ENCODE measurements at places on chromosomes 6 and 20.
A peak's percentile ranks its signal among the peaks of the same experiment; 100 is the strongest.

GRCh38 chr20:55668631-55669030 is 336.7 kb downstream of the CBLN4 start:
- no peak for DNase-seq

DNA sequence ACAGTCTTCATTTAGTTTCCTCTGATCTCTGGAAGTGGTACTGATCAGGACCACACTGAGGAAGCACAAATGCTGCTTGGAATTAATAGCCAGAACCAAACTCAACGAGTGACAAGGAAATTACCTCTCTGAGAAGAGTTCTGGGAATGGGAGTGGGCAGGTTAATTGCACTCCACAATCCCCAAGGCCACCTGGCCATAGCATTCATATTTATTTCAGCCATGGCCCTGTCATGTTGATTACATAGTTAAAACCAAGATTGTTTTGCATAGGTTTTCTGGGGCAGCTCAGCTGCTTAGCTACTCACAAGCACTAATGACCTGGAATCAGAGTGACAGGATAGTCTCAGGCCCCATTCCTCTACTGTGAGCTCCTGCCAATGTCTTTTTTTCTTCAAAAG is 230.2 kb upstream of the RIMS1 start:
- no peak for DNase-seq

- no peak for DNase-seq
Observed at GRCh38 chr20:34979366-34980153, 23.9 kb downstream of the MYH7B start.

DNA sequence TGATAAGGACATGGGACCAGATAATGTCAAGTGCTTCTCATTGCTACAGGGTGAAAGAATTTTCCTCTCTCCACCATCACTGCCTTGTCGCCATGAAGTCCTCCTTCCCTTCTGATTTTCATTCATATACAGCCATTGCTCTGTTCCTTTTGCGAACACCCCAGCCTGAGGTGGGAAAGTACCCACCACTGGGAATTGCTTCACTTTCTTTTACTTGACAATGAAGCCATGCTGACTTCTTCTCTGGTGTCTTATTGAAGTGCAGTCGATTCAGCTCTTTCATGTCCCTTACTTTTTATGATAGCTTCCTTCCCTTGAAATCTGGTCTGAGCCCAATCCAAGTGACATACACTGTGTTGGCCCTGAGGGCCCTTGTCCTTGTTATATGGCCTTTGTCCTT is 16.2 kb downstream of the DAAM2 start:
- DNase-seq, result no peak

DNA sequence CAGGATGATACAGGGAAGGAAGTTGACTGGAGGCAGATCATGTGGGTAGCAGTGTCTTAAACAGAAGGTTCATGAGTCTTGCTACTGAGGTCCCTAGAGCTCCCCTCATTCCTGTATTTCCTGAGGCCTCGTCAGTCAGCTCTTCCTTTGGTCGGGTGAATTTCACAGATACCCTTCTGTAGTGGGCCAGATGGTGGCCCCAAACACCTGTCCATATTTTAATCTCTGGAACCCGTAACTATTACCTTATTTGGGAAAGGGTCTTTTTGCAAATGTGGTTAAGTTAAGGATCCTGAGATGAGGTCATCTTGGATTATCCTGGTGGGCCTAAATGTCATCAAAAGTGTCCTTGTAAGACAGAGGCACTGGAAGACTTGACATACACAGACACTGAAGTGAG is 9.6 kb downstream of the KCNS1 start:
- no peak for DNase-seq

DNA sequence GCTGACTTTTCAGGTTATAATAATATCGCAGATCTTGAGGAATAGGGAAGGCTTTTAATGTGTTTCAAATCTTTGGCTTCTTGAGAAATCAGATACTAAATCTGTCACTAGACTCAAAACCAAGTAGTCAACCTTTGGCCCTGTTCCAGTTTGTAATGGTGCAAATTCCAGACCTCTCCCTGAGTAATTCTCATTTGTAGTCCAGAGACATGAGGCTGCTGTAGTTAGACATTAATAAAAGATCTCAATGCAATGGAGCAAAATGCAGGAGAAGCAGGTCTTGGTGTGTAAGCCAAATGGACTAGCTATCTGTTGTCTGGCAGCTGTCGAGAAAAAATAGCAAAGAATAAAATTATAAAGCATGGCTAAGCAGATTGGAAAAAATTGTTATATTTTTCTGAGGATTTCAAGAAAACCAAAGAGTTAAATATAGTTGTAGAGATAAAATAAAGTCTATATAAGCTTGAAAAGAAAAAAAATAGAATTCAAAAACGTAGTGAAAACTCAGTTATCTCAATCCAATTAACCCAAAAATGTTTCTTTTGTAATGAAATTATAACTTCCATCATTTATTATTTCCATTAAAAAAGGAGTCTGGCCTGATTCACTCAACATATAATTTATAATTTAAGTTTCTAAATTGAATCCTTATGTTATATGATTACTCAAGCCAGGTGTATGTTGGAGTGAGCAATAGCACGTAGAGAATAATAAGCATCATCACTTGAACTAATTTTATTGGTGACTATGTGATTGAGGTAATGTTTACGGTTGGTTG is 161.5 kb upstream of the ADGRB3 start:
- DNase-seq, result no peak

DNA sequence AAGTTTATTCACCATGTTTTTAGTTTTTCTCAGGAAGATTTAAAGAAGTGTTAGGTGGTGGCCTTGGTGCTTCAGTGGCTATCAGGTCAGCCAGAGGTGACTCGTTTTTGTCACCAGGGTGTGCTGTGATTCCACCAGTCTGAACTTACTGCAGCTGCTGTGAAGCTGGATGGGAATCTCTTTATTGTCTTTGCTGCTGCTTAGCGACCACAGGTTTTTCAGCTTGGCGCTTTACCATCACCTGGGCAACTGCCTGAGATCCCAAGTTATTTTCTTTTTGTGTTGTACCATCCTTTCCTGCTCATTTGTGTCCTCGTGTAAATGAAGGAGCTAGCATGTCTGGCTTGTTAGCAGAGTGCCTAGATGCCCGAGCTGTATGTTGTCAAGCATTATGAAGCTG is 146.9 kb downstream of the MACROD2 start:
- DNase-seq, result peak; percentile 1

DNA sequence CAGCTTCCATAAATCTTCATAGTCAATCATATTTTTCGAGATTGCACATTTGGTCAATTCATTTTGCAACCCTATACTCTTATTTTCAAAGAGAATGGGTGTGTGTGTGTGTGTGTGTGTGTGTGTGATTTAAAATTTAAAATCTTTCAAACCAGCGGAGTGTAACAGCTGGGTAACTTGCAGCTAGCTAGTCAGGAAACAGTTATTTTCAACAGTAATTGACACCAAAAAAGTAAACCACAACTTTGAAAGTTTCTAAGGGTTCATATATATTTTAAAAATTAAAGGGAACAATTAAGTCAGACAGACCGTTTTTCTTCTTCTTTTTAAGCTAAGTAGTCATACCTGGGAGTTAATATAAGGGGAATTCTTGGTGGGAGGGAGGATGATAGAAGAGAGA is 57.0 kb downstream of the PRR18 start:
- DNase-seq, result no peak

DNA sequence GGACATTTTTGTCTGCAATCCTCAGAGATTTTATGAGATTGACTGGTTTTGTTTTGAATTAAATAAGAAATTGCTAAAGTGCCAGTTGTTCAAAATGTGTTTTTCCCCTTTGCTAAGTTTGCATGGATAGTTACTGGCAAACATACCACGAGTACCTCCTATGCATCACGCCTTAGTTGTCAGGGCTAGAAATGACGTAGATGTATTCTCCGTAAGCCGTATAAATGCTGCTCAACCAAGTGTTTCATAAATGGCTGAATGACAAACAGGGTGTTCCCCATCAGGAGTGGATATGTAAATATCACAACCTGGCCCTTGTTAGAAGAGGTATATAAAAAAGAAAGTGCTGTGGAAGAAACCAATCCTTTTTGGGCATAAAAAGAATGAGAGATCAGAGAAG is 341.1 kb upstream of the ZFP64 start:
- DNase-seq, result no peak

DNA sequence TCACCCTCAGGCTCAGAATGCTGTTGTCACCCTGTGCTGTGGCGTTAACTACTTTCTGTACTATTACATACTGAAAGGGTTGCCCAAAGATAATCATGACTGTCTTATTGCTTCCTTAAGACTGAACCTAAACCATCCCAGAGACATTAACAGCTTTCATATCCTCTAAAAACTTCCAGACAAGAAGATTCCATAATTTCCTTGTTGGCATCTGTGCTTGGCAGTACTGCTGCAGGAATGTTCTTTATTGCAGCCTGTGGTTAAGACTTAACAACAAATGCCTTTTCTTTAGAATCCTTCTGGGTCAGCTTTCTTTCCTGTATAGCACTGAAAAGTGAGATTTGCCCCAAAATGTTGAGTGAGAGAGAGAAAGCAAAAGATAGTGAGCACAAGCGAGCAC is 109.7 kb downstream of the GJA10 start:
- DNase-seq, result no peak

GRCh38 chr6:150418827-150419594 is 50.2 kb downstream of the IYD start:
- DNase-seq, result peak; percentile 70

GRCh38 chr20:6590891-6591637 is 176.4 kb upstream of the BMP2 start:
- DNase-seq, result peak; percentile 83

DNA sequence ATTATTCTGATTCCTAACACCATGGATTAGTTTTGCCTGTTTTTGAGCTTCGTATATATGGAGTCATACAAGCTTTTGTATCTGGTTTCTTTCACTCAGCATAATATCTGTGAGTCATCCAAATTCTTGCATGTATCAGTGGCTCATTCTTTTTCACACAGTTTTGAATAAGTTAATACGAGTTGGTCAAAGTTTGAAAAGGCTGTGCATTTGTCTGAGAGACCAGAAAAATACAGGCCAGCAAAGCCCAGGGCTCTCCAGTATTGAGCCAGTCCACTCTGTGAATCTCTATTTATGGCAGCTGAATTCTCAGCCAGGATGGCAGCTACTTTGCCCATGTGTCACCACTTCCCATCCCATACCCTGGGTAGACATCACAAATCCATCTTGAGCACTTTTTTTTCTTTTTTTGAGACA is 7.2 kb upstream of the CHMP4B start:
- DNase-seq, result peak; percentile 38

DNA sequence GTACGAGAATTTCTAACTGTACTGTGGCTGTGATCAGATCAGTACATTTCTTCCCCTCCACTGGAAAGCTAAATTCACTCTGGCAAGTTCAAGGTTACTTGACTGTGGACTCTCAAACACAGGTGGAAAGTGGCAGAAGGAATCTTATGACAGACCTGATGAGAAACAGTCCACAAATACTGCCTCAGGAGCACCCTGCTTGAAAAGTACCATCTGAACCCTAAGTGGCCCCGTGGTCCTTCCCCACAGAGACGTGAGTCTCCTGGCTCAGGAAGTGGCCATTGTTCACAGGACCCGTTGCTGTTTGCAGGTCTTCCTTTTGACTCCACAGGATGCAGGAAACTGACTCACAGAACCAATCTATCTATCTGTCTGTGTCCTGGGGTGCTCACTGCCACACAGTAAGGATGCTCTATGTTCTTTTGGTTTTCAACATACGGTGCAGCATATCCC is 47.5 kb upstream of the NHSL1 start:
- DNase-seq, result peak; percentile 92

DNA sequence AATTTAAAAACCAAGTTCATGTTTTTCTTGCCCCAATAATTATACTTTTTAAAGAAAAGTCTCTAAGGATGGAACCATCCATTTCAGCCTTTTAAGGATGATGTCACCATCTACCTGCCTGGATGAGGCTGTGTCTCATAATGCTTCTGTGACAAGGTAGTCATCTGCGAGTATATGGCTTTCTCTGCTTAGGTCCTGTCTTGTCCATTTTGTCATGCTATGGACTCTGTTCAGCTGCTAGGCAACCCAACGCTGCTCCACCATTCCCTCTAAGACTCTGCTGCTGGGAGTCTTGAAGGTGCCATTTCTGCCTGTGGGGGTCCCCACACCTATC is 459.8 kb upstream of the RUNX2 start:
- no peak for DNase-seq

DNA sequence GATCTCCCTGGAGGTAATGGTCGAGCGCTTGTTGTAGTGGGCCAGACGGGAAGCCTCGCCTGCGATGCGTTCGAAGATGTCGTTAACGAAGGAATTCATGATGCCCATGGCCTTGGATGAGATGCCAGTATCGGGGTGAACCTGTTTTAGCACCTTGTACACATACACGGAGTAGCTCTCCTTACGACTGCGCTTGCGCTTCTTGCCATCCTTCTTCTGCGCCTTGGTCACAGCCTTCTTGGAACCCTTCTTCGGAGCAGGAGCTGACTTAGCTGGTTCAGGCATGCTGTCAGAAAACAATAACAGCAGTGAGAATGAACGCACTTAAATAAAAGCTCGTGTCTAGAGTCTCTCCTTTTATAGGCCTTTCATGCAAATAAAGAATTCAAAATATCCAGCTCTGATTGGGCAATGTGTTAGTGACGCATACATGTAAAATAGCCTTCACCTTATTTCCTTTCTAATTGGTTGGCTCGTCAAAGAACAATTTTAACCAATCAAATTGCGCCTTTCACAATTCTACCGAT is 129.2 kb downstream of the HFE start:
- peak; percentile 99 for DNase-seq

DNA sequence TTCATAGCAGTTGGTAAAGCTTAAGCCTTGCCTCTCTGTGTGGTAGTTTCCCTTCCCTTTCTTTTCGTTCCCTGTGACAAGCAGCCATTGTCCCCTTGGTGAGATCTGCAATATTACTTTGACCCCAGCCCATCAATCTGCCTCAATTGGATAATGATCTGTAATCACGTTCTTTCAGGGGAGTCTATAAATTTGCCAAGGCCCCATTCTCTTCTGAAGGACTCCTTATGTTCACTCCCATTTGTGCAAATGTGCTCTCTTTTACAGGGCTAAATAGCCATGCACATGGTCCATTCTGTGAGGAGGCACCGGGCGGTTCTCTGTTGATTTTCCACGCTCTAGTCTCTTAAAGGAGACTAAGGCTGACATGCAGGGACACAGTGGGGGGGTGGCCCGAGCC is 660.4 kb upstream of the SLC35B3 start:
- no peak for DNase-seq

DNA sequence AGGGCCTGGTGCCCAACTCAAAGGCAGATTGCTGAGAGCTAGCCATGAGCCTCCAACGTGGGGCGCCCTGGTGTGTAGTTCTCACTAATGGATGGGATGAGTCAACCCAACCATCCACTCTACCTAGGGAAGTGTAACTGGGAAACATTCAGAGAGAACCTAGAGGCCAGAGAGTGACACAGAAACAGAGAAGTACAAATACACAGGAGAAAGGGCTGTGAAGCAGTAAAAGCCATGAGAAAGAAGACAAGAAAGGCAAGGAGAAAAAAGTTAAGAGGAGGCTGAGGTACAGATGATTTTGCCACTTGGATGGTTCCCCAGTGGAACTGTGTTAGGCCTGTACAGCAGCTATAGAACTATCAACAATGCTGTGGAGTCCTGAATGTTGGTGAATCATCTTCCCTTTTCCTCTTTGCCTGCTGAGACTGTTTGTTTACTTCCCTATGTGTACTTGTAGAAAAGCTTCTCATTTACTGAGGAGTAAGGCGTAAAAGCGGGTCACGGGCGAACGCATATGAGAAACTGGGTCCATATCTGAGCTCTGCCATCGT is 39.0 kb downstream of the MAN1A1 start:
- DNase-seq, result peak; percentile 62
